ENCODE measurements at places on chromosomes 2 and 18.

DNA sequence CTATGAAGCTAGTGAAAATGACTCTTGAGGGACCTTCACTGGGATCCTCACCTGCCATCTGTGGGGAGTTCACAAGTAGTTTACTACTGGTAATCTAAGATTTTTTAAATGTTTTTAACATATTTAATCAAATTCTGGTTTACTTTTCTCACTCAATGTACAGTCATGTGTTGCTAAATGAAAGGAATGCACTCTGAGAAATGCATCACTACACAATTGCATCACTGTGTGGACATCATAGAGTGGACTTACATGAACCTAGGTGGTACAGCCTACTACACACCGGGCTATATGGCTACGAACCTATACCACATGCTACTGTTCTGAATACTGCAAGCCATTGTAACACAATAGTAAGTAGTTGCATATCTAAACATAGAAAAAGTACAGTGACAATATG, 528.0 kb downstream of the BCL11A start:
- DNase-seq: no peak

GRCh38 chr18:26863122-26863879, 2.2 kb downstream of the AQP4 start:
- peak; percentile 63 for DNase-seq

DNA sequence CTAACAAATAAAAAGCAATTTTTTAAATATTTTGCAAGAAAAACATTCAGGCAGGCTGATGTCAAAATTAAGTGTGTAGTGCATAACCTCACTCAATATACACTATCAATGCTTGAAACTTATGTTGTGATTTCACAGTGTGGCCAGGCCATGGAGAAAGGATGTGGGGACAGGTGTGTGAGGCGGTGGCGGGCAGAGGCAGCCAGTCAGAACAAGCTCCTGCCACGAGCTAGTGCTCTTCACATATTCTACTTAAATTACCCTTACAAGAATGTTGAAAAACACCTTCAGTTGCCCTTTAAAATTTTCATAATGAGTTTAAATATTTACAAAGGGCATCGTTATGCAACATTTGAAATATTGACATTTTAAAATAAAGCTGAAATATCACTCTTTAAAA, 43.2 kb downstream of the CYB5A start:
- DNase-seq: no peak

- no peak for DNase-seq
Observed at GRCh38 chr18:58788470-58788869, 76.2 kb upstream of the ZNF532 start.

DNA sequence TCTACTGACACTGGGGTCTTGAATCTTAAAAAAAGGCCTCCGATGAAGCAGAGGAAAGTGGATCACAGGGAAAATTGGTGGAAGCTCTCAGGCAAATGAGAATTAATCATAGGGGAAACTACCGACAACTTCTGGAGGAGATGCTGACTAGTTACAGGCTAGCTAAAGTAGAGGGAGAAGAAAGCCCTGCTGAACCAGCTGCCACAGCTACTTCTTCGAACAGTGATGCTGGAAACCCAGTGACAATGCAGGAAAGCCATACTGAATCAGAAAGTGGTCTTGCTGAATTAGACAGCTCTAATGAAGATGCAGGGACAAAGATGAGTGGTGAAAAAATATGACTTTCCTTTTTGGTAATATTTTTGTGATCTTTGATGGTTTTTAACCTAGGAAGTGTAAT, 44.9 kb upstream of the SLC3A1 start:
- DNase-seq: no peak

- DNase-seq: no peak
Observed at GRCh38 chr2:192327576-192327975, 132.8 kb upstream of the TMEFF2 start.

GRCh38 chr2:231795525-231796327, 9.5 kb downstream of the COPS7B start:
- no peak for DNase-seq

DNA sequence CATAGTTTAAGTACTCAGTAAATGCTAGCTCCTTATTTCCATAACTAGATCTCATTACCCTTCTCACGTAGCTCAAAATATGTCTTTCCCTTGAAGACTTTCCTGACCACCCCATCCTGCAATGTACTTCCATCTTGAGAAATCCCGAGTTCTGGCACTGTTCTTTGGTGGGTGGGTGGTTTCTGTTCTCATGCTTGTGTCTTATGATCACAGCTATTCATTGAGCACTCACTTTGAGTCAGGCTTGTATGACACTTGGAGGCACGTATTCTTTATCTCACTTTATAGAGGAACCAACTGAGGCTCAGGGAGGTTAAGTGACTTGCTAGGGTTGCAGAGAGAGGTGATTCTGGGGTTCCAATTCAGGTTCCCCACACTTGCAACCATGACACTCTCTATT, 9.0 kb upstream of the CLIP4 start:
- DNase-seq: no peak

DNA sequence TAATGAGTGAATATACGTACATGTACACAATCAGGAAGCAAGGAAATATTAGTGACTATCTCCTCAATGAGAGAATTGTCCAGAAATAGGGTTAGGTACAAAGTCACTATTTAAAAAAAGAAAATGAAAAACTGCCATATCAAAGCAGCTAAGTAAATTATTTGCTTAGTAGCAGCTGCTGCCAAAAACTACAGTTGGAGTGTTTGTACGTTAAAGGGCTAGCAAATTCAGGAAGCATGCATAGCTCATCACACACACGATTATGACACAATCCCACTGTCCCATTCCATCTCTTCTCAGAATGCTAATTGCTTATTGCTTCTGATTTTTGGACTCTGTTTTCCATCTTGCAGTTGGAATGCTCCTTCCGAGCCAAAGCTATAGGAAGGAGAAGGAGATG, 2012.5 kb upstream of the LRRTM1 start:
- DNase-seq: no peak

DNA sequence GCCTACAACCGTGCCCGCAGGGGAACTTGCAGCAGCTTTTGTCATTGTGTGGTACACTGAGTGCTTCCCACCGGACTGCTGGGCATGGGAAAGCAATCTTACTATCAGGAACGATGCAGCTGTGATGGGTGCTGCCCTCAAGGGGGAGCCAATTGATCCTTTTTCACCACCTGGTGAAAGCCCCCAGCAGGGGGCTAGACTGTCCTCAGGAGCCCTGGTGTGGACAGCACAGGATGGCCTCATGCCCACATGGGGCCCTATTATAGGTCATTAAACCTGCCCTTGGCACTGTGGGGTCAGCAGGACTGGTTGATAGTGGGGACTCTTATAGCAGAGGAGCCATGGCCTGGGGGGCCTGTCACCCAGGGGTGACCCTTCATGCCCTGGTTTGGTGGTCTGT, 172.2 kb downstream of the GLI2 start:
- no peak for DNase-seq

DNA sequence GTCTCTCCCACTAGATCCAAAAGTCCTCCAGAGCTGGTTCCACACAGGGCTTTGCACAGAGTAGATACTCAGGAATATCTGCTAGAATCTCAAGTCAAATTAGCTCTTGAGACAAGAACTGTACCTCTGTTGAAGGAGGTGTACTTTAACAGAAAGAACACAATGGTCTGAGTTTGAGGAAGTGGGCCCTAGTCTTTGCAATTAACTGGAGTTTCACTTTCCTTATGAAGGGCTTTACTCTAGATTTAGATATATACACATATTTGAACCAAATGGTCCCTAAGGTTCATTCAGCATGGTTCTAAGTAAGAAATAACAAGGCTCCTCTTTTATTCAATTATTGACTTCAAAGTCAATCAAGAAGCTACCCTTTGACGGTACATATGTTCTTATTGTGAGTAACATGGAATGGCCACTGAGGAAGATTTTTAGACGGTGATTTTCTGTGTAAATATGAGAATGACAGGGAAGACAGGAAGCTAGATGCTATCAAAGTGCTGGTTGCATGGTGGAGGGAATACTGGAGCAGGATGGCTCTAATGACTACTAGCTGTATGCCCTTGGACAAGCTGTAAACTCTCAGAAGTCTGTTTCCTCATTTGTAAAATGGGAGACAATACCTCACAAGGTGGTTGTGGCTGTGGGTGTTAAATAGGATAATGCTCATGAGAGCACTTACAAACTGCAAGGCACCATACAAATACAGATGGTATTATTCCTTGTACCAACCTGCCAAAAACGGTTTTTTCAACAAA, 73.5 kb upstream of the SERTAD2 start:
- no peak for DNase-seq

DNA sequence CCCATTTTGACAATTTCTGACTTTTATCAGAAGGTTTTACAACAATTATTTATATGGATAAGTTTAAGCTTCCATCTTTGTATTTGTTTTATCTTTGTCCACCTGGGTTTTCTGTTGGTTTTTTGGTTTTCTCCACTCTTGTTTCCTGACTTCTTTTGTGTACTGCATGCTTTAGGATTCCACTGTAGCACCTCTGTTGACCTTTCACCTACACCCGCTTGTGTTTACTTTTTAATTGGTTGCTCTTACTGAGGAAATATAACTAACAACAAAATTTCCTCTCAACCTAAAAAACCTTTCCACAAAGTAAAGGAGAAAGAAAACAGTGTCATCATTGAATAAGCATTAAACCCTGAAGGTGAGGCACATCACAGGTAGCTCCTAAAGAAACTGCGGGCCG, 39.8 kb upstream of the TTR start:
- no peak for DNase-seq

GRCh38 chr18:58606236-58606635, 22.7 kb downstream of the ALPK2 start:
- DNase-seq: no peak

- DNase-seq: no peak
Observed at GRCh38 chr2:236367506-236368289, 103.5 kb upstream of the ASB18 start.

DNA sequence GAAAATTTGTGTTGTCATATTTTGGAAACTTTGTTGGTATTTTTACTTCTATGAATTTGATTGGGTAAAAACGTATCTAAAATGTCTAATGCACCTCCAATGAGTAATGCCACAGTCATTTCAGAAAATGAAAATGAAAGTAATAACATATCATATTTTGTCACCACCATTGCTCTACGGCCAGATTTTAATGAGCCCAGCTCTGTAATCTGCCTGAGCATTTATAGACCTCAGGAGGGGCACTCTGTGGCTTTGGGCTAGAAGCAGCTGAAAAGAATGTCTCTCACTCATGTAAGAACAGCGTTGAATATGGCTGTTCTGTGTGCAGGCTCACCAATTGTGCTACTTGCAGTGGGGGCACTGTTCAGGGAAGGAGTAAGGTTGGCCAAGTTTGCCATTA, 32.7 kb upstream of the ABCA12 start:
- no peak for DNase-seq

DNA sequence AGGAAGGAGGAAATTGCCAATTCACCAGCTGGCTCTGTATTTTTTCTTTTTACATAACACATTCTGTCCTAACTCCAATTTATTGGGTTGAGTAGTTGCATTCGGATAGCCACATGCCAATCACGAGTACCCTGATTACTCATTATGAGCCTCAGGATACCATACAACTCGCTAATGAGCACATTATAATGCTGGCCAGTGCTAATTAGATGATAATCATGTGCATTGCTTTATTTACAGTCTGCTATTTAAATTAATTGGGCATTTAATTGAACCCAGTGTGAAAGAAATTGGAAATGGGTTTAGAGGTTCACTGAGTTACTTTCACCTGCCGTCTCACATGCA, 15.2 kb downstream of the G6PC2 start:
- no peak for DNase-seq

GRCh38 chr2:203596183-203596582, 61.1 kb upstream of the RAPH1 start:
- DNase-seq: no peak

DNA sequence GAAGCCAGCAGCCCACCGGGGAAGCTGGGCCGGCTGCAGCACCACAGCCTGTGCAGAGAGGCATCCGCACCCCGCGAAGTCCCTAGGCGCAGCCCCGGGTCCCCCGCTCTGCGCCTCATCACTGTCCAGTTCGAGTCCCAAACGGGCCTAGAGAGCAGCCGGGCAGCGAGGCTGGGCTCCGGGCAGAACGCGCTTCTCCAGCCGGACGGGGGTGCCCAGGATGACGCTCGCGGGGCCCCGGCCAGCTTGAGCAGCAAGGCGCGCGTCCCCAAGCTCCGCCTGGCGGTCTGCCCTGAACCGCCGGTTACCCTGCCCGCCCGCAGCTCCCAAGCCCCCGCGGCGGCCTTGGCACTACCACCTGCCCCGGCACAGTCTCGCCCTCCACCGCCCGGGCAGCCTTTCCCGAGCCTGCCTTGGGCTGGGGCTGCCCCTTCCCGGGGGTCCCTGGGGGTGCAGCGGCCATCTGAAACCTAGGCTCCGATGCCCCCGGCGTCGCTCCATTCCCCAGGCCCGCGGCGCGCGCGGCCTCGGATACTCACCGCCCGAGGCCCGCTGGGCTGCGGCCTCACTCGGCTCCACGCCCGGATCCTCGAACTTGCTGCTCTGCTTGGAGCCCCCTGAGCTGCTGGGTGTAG, 591 bp downstream of the SLC16A14 start:
- DNase-seq: peak; percentile 35

DNA sequence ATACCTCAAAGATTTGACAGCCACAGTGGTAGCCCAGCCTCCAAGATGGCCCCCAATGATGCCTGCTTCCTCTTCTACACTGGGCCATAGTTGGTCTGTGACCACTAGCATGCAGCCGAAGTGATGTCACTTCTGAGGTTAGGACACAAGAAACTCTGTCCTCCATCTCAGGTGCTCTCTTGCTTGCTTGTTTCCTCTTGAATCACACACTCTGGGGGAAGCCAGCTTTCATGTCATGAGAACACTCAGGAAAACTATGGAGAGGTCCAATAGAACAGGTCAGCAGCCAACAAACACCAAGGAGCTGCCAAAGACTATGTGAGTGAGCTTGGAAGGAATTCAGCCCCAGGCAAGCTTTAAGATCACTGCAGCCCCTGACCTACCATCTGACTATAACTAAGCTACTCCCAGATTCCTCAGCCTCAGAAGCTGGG, 3.3 kb upstream of the ADAM17 start:
- DNase-seq: no peak

GRCh38 chr2:88658881-88659537, 31.7 kb upstream of the EIF2AK3 start:
- DNase-seq: no peak

GRCh38 chr18:10081492-10081891, 167.7 kb downstream of the VAPA start:
- no peak for DNase-seq

DNA sequence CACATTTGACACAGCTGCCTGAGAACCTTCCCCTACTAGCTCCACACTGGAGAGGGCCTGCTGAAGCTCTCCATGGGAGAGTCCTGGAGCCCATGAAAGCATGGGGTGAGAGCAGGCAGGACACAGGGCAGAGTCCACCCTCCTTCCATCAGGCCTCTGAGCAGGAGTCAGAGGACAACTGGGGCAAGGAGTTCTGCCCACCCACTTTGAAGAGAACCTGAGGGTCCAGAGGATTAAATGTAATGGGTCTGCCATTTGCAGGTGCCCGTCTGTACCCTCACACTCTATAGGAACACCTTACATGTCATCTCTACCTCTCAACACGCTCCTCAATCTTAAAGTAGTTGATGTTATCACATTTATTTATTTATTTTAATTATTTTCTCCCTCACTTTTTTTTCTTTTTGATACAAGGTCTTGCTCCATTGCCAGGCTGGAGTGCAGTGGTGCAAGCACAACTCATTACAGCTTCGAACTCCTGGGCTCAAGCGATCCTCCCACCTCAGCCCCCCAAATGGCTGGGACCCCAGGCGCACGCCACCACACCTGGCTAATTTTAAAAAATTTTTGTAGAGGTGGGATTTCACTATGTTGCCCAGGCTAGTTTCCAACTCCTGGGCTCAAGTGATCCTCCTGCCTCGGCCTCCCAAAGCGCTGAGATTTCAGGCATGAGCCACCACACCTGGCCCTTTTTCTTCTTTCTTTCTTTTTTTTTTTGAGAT, 10.2 kb downstream of the ADRA2B start:
- DNase-seq: no peak

- no peak for DNase-seq
Observed at GRCh38 chr2:8232871-8233270, 449.0 kb upstream of the ID2 start.
